ENCODE measurements at places on chromosomes 7 and 10.

DNA sequence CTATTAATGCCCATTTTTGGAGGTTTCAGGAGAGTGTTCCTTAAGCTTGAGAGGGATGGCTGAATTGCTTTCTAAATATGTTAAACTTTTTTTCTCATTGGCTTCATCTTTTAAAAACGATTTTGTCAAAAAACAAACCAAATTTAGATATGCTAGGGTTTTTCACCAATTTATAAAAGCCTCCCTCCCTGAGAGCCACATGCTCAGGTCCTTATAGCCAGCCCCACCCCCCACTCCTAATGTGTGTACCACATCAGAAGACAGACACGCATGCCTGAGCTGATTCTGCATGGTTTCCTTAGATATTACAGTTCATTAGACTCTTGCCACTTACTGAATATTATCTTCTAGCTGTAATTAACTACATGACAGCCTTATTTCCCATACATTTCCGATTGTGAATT is 2.0 kb downstream of the CUL1 start:
- no peak for DNase-seq

DNA sequence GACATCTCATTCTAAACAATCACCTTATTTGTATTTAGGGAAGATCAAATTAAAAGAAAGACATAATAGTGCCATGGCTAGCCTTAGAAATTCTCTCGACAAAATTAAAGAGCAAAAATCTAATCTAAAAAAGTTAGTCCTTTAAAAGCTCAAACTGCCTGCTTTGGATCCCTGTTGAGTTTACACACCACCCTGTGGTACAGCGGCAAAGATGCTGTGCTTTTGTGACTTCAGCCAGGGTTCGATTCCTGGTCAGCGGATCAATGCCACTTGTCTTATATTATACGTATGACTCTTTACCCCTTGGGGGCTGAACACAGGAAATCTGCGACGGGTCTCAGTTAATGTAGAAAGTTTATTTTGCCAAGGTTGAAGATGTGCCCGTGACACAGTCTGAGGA is 51.3 kb upstream of the VOPP1 start:
- DNase-seq = no peak

DNA sequence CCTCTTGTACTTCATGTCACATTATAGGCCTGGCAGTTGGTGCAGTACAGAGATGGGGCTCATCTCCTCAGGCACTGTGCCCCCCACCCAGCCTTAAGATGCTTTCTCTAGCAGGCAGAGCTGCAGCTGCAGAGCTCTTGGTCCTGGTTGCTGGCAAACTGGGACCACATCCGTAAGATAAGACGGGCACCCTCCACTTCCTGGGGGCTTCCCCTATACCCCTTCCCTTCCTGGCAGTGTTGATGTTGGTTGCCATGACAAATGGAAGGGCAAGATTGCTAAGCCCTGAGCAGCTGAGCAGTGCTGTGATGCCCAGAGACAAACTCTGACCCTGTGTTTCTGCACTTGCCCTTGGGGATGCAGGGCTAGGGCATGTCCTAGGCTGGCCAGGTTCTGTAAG is 103.4 kb upstream of the ANLN start:
- no peak for DNase-seq

- DNase-seq = no peak
Measured at GRCh38 chr7:5218564-5219360, 28.7 kb downstream of the WIPI2 start.

DNA sequence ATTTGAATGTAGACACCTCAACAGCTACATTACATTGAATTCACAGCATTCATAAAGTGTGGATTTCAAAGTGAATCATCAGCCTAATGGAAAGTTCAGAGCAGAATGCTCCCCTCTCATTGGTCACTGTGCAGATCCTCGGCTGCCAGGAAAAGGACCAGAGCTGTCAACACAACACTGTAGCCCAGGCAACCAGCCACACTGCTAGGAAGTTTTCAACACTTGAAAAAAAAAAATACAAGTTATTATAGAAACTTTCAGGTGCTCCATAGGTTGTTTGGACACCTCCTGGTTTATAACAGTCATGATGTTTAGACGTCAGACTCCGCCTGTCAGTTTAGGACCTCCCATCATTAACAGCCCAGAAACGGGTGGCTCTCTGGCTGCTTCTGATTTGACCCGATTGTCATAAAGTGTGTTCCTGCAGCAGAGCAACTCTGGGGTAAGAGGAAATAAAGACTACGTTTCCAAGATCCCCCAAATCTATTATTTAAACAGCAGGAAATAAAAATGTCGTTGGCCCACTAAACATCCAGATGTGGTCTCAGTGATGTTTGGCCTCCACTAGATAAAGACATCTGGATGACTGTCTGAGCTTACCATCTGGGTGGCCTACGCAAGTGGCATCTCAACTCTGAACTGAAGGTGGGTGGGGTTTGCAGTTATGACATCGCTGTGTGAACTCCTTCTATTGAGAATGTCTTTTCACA is 117.4 kb downstream of the CABCOCO1 start:
- DNase-seq = peak; percentile 20

GRCh38 chr10:122696687-122697086 is 3.0 kb downstream of the C10orf120 start:
- DNase-seq = no peak

GRCh38 chr7:36058020-36058592 is 94.9 kb upstream of the EEPD1 start:
- no peak for DNase-seq

DNA sequence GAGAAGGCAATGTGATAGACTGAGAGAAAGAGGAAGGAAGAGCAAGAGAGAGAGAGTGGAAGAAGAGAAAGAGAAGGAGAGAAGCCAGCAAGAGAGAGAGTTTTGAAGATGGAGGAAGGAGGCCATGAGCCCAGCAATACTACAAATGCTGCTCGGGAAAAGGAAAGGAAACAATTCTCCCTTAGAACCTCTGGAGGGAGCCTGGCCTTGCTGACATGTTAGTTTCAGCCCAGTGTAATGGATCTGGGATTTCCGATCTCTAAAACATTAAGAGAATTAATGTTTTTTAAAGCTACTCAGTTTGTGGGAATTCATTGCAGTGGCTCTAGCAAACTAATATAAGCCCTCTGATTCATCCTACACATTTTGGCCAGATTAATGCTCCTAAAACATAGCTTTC is 206.8 kb upstream of the MTPN start:
- DNase-seq = no peak

DNA sequence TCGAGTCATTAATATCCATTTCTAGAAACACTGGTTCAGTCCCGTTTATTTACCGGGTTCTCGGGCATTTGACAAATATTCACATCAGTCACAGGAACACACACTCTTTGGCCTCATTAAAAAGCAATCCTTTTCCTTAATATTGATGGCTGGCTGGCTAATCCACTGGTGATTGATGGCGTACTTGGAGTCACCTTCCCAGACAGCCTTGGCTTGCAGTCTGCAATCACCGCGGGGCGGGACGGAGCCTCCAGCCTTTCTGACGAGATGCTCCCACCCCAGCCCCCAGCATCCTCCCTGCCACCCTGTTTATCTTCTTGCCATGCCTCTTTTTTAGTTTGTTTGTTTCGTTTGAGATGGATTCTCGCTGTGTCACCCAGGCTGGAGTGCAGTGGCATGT is 36.6 kb downstream of the SRRM3 start:
- no peak for DNase-seq

DNA sequence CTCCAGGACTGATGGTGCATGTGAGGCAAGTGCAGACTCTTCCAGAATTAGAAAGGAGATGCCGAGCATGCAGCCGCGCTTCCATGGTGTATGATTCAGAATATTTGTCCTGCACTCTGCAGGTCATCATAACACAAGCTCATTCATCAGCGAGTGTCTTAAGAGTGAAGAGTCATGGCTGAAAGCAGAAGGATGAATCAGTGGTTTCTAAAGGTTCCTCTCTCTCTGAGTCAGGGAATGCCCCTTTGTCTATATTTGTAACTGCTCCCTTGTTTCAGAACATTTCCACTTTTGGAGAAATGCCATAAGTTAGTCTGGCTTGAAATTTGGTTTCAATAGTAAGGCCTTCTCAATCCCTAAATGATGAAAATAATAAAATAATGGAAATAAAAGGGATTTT is 52.3 kb downstream of the HECW1 start:
- no peak for DNase-seq

DNA sequence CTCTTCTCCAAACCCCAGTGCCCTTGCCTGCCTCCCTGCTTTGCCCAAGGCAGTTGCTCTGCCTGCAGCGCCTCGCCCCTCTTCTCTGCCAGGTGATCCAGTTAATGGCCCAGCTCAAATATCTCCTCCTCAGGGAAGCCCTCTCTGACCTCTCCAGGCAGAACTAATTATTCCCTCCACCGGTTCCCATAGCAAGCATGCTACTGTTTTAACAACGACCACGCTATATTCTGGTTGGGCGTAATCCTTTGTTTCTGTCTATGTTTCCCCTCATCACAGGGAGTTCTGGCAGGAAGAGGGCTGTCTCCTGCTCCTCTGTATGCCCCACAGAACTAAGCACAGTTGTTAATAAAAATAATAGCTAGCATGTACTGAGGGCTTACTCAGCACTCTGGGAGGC is 36.8 kb upstream of the R3HCC1L start:
- DNase-seq = no peak

DNA sequence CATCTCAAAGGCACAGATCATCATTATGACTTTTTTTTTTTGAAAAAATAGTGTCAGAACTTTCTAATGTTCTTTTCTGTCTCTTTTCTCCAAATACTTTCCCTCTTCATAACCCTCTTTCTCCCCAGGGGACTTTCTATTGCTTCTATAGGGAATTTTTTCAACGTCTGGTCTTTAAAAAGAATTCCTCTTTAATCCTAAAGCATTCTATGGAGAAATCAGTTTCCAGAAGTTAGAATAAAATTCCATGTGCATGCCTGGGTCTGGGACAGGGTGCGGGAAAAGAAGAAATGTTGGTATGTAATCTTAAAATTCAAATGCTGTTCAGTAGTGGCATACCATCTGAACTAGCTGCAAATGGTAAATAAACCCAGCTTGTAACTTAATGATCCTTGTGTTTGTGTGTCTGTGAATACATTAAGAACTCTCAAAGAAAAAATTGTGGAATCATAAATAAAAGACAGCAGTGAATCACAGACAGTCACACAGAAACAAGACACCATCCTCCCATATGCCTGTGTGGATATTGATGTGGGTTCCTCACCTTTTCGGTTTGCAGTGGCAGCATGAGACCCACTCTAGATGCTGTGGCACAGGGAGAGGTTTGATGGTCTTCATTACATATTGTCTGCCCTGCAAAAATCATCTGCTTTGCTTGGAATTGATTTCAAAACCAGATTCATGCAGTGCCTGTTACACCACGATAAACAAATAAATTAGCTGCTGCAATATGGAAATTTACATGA is 374.7 kb upstream of the NRP1 start:
- DNase-seq = no peak

- no peak for DNase-seq
Measured at GRCh38 chr7:103113164-103113563, 35.7 kb downstream of the NAPEPLD start.

DNA sequence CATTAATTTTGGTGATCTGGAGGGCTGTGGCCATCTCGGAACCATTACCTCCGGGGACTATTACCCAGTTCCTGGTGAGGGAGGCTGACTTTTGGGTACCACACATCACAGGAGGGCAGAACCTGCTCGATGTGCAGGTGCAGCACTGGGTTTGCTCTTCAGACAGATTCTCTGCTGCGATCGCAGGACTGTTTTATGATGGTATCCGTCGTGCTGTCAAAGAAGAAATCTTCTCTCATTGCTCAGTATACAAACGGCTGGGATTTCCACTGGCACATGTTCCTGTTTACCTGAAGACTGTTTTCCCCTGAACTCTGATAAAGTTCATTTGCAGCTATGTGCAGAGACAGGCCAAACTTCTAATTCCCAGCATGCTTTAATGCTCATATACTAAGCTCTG is 27.2 kb upstream of the SHH start:
- DNase-seq = no peak

DNA sequence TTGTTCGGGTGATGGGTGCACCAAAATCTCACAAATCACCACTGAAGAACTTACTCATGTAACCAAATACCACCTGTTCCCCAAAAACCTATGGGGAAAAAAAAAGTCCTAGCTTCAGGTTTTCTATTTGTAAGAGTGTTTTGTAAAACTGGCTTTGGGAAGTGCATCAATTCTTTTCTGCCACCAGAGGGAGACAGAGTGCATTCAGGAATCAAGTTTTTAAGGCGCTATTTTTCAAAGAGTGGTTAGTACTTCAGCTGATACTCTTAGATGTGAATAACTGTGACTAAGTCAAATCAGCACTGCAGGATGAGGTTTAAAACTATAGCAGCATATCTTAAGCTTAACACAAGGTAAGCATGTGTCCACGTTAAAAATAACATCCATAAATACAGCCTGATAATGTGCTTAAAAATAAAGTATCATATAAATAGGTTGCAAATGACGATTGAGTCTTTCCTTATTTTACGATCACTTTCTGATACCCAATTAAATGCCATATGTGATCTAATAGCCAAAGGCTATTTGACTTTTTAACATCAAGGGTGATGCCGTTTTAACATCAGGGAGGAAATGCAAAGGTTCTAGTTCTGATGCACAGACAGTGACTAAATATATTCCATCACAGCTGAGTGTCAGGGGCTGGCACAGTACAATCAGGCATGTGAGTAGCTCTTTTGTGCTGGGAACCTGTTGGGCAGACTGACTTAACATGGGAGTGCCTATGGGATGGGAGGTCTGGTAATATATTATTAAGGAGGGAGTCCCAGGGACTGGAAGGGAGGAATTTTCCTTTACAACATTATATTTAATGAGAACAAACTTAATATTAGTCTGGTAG is 10.6 kb upstream of the LYZL2 start:
- DNase-seq = no peak

DNA sequence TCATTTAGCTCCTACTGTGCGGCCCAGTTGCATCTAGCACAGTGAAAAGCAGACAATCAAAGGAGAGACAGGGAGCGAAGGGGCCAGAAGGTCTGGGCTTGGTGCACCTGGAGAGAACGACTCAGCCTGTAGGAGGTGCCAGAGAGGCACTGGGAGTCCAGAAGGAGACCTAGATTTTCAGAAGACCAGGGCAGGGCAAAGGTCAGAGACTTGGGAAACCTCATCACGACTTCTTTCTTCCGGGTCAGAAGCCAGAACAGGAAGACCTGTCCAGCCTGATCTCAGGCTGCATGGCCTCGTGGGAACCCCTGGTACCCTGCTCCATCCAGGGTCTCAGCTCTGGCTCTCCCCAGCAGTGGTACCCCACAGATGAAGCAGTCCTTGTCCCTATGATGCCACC is 5.2 kb downstream of the AGAP3 start:
- no peak for DNase-seq

GRCh38 chr7:117324960-117325359 is 2.1 kb upstream of the WNT2 start:
- no peak for DNase-seq

GRCh38 chr10:18540195-18540594 is 111.2 kb downstream of the NSUN6 start:
- no peak for DNase-seq

GRCh38 chr7:111290419-111290818 is 199.5 kb downstream of the LRRN3 start:
- no peak for DNase-seq

- DNase-seq = no peak
Measured at GRCh38 chr7:77887567-77887966, 89.0 kb downstream of the PHTF2 start.

- no peak for DNase-seq
Measured at GRCh38 chr10:114492351-114493037, 88.2 kb upstream of the AFAP1L2 start.

- no peak for DNase-seq
Measured at GRCh38 chr10:13925971-13926780, 339.4 kb downstream of the PRPF18 start.

- DNase-seq = no peak
Measured at GRCh38 chr7:104208421-104208780, 588 bp upstream of the ORC5 start.

GRCh38 chr10:42830237-42830636 is 47.6 kb downstream of the BMS1 start:
- no peak for DNase-seq

GRCh38 chr7:28520074-28521015 is 108.0 kb downstream of the CREB5 start:
- no peak for DNase-seq
